Epithelial cell of proximal tubule (primary cell): ENCODE measurements at places on chromosomes 7 and 10.

DNA sequence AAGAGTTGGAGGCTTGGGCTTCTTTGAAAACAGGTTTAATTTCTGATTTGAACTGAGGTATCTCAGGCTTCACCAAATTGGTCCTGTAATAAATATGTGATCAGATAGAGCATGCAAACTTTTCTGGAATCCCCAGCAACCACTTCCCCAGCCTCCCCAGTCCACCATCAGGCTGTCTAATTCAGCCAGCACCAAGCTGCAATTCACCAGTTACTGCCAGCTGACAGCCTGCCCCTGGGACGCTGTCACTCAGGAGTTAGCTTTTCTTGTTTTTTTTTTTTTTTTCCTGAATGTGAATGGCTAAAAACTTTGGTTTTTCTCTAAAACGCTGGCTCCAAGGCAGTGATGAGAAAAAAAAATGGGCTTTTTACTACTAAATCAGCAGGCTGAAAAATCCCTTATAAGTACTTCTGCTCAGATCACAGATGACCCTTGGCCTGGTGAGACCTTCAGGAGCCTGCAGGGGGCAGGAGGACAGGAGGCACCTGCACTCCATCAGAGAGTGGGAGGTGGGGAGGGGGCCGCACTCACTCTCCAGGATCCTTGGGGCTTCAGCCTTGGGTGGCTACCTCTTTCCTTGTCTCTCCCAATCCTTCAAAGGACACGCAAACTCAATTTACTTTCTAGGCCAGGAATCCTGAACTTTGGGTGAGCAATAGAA is 349.4 kb downstream of the GATA3 start:
- no peak for DNase-seq

GRCh38 chr10:79220307-79220706 is 127.0 kb upstream of the PPIF start:
- DNase-seq, result no peak

DNA sequence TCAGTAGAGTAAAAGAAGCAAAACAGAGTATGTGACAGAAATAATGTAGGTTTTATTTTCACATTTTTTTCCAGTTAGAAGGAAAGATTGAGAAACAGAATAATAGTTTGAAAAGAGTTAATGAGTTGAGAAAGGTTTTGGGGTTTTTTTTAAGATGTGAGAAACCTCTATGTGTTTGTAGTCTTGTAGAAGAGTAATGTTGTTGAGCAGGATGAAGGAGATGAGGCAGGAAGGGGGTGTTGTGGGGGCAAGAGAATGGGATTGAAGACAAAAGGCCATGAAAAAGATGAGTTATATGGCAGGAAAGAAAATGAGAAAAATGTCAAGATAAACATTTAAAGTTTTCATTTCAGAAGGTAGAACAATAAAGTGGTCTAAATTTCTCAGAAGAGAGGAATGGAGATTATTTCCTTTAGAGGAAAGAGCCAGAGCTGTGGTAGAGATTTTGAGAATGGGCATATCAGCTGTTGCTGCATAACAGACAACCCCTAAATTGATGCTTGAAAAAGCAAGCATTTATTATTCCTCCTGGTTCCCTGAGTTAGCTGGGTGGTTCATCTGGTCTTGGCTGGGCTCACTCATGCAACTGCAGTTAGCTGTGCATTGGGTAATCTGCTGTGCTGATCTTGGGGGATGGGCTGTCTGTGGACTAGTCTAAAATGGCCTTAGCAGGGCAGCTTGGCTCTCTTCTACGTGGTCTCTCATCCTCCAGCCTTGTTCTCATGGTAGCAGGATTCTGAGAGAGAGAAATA is 27.1 kb downstream of the PCGF5 start:
- no peak for DNase-seq

DNA sequence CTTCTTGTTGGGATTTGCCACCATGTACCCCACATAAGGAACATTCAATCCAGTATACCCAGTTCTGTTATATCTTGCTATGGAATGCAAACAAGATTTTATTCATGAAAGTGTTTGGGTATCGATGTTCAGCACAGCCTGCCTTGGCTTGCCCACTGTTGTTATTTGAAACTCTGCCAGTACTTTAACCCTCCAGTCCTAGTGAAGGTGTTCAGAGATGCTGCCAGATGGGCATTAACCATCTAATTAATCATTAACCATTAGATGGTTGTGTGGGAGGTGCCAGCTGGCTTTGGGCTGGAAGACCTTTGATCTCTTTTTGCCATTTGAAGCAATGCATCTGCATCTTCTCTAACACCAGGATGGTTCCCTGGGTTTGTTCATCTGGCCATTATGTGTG is 363.0 kb downstream of the SH2D4B start:
- no peak for DNase-seq

- DNase-seq, result no peak
Observed at GRCh38 chr7:539731-540411, 20.2 kb upstream of the PDGFA start.

GRCh38 chr10:108592956-108593355 is 1330.4 kb downstream of the XPNPEP1 start:
- DNase-seq, result no peak

DNA sequence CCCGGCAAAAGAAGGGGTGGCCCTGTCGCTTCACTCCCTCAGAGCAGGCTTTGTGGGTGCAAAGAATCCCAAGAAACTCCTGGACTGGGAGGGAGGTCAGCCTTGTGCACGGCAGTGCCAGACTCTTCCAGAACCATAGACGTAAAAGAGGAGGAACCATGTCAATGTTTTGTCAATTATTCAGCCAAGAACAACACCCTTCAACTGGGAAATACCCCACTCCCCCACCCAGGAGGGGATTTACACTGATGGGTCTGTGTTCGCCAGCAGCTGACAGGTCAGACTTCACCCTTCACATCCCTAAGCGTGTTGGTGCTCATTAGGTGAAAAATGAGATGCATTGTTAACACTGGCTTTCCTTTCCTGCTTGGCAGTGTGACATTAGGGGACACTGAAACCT is 116.8 kb upstream of the BMPER start:
- no peak for DNase-seq

- DNase-seq, result no peak
Observed at GRCh38 chr10:79158402-79159097, 89.8 kb downstream of the ZMIZ1 start.

DNA sequence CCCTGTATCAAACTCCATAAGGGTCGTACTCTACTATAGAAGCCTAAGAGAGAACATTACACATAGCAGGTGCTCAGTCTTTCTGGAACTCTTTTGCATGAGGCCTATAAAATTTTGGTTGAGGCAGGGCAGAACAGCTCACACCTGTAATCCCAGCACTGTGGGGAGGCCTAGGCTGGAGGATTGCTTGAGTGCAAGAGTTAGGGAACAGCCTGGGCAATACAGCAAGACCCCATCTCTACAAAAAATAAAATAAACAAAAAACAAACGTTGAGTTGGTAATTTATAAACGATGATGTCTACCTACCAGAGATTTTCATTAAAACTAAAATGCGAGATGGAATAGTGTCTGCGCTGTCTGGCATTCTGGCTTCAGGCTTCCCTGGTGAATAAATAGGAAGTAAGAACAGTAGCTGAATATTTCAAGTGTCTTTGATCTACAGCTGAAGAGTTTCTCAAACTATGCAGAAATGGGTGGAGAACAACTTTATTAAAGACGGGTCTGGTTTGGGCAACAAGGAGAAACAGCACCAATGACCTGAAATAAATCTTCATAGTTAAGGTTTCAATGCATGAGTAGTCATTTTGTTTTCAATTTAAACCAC is 774 bp downstream of the PON2 start:
- DNase-seq, result no peak

GRCh38 chr7:122790591-122790990 is 87.9 kb upstream of the RNF148 start:
- no peak for DNase-seq

DNA sequence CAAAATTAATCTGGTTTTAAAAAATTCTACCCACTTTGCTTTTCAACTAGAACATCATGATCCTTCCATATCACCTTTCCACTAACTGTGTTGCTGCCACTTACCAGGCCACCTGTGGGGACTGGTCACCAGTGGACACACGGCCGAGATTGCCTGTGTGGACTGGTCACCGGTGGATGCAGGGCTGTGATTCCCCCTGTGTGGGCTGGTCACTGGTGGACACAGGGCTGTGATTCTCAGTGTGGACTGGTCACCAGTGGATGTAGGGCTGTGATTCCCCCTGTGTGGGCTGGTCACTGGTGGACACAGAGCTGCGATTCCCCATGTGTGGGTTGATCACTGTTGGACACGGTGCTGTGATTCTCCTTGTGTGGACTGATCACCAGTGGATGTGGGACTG is 27.0 kb downstream of the UPP1 start:
- no peak for DNase-seq

DNA sequence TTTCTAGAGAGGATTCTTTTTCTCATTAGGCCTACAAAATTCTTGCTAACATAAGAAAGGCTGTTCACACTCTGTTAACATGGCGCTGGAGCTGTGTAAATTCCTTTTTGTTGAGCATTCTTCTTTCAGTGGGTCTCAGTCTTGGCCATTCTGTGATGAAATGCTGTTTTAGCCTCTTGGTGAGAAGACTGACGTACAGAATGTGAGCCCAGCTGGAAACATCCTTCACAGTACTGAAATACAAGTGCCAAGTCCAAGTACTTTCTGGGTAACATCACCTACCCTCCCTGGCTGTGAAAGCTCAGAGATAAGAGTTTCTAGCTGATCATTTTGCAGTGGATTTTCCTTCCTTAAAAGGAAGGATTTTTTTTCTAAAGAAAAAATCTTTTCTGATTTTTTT is 231.8 kb downstream of the AHR start:
- DNase-seq, result no peak

- no peak for DNase-seq
Observed at GRCh38 chr7:9557853-9558252, 1124.4 kb downstream of the NXPH1 start.

GRCh38 chr7:45885264-45885882 is 2.9 kb upstream of the IGFBP1 start:
- no peak for DNase-seq

GRCh38 chr7:140684066-140684950 is 11.6 kb downstream of the ADCK2 start:
- no peak for DNase-seq

GRCh38 chr7:141674171-141674671 is 27.7 kb downstream of the DENND11 start:
- peak; percentile 89 for DNase-seq

GRCh38 chr7:129166745-129167144 is 21.7 kb upstream of the SMO start:
- no peak for DNase-seq

DNA sequence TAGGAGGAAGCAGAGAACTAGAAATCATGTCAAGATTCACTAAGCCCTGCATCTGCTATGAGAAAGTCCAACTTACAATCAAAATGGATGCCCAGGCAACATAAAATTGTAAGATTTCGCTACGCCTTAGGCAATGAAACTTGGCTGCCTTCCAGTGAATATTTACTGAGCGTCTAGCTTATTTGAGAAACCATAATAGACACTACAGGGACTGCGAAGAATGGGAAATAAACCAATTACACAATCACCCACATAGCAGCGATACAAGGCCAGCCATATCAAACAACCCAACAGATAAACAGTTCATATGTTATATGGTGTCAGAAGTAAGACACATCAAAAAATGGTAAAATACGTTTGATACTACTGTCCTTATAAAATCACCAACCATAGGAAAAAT is 545.0 kb upstream of the C7orf33 start:
- DNase-seq, result no peak

DNA sequence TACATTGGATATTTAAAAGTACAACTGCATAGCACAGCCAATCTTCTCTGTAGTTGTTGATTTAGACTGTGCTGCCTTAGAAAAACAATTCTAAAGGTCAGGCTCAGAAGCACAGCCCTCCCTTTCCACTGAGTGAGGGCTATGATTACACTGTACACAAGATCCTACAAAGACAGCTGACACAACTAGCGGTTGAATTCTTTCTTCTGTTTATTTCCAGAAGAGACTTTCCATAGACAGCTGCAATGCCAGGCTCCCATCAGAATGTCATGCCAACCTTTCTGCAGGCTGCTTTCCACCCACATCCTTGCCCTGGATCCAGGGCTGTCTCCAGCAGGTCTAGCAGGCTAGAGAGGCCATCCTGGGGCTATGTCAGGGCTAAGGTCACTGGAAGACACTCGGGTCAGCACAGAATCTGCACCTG is 39.3 kb downstream of the FAM13C start:
- DNase-seq, result no peak

GRCh38 chr7:139623518-139623917 is 100.0 kb downstream of the CLEC2L start:
- DNase-seq, result no peak

- no peak for DNase-seq
Observed at GRCh38 chr10:16779384-16779915, 37.8 kb downstream of the RSU1 start.

DNA sequence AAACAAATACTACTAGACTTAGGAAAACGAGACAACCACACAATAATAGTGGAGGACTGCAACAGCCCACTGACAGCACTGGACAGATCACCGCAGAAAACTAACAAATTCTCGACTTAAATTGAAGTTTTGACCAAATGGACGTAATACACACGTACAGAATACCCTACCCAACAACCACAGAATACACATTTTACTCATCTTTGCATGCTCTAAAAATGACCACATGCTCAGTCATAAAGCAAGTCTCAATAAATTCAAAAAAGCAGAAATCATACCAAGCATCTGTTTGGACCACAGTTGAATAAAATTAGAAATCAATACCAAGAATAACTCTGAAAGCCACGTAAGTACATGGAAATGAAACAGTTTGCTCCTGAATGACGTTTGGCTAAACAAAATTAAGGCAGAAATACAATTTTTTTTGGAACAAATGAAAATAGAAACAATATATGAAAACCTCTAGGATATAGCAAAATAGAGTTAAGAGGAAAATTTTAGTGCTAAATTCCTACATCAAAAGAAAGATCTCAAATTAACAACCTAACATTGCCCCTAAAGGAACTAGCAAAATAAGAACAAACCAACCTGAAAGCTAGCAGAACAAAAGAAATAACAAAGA is 30.6 kb downstream of the MAPK8 start:
- DNase-seq, result no peak

GRCh38 chr10:116124777-116125176 is 148.2 kb downstream of the GFRA1 start:
- DNase-seq, result no peak

DNA sequence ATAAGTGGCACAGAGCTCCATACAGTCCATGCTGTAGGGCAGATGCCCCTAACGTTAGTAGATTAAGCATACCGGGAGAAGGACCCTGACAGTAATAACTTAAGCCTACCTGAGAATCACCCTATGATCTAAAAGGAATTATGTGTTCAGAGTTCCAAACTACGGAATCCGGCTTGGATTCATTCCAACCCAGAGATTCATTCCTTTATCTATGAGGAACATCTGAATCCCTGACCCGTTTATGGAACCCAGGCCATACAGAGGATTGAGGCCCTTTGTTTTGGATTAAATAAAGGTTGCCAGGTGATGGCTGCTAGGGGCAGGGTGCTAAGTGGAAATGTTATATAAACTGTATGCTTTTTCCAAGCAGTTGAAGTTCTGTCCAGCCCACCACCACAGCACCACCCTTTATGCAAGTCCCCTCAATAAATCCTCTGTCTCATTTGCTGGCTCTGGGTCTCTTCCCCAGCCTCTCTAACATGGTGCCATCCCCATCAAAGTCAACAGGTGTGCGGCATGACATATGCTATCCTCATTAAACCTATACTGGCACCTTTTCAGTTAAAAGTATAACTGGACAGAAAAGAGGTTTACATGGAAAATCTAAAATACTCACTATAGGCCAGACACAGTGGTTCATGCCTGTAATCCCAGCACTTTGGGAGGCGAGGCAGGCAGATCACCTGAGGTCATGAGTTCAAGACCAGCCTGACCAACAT is 9.1 kb upstream of the ANAPC16 start:
- DNase-seq, result no peak

GRCh38 chr7:47303695-47304453 is 278.0 kb downstream of the TNS3 start:
- DNase-seq, result no peak
